Left forelimb (tissue), 1 donor: ENCODE measurements at places on chromosomes 4 and X.

GRCh38 chrX:69603566-69604194 is 12.2 kb upstream of the EDA start:
- no peak for DNase-seq

GRCh38 chr4:5972571-5972970 is 45.7 kb downstream of the C4orf50 start:
- peak; percentile 61 for DNase-seq

GRCh38 chr4:17173300-17173699 is 274.9 kb upstream of the LDB2 start:
- no peak for DNase-seq

DNA sequence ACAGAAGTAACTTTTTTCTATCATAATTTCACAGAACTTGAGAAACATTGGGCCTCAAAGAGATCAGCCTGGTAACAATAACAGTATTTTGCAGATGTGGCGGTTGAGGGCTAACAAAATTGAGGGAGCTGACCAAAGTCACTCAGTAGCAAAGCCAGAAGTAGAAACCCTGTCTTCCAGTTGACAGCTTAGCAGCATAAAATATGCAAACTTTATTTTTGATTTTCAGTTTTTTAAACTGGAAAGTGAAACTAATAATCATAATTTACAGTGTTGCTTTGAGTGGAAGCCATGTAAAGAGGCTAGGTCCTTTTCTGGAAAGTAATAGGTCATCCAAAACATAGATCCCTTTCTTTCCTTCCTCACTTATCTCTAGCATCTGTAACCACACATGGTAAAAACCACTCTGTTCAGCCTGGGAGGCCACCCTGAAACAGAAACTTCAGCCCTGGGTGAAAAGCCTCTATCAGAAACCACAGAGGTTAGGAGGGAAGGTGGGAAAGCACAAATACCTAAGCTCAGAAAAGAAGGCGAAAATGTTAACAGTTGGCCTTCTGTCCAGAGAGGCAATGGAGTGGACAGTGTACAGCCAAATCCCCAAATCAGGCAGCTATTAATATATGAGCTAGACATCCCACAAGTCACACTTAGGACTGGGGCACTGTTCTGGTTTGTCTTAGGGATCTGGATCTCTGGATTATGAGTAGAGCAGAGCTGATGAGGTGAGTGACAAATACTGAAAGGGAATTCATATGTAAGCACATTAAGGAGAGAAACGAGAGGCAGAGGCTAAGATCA is 61.1 kb upstream of the ARSJ start:
- no peak for DNase-seq

DNA sequence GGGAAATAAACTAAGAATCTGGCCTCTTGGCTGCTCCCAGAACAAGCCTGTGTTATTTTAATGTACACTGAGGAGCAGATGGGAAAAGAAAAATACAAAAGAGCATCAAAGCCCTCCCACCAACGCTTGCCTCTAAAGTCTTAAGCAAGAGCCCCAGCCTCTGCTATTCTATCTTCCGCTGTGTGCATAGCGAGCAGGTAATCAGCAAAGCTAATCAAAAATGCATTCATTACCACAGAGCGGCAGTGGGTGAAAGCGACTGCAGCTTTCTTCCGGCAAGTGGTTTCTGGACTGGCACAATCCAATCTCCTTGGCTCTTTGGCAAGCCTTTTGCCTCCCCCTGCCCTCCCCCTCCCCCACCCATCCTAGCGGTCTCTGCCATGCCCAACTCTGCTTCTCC is 13.5 kb upstream of the GRIA3 start:
- no peak for DNase-seq

- DNase-seq: no peak
Measured at GRCh38 chr4:108649863-108650211, 562 bp upstream of the OSTC start.

DNA sequence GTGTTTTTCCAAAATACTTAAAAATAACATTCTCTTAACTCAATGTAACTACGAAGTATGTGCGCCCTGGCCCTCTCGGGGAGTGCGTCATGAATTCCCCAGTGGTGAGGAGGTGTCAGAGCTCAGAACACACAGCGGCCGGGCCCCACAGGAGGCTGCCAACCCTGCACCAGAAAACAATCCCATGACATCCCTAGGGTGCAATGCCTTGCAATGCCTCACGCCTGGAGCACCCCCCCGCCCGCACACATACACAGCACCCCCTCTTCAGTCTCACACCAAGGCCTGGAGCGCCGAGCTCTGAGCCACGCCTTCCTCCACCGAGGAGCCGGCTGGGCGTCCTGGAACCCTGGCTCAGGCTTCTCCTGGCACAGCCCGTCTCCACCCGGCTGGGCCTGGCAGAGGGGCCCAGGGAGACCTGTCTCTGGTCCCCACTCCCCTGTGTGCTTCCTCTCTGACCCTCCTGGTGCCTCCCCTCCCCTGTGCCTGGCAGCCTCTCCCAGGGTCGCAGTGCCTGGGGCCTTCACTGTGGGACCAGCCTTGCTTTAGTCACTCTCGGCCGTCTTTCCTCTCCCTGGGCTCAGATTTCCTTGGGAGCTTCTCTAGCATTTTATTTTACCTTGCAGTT is 108.2 kb upstream of the ADRA2C start:
- DNase-seq: no peak

- no peak for DNase-seq
Measured at GRCh38 chrX:20952180-20952579, 422.0 kb upstream of the CNKSR2 start.

DNA sequence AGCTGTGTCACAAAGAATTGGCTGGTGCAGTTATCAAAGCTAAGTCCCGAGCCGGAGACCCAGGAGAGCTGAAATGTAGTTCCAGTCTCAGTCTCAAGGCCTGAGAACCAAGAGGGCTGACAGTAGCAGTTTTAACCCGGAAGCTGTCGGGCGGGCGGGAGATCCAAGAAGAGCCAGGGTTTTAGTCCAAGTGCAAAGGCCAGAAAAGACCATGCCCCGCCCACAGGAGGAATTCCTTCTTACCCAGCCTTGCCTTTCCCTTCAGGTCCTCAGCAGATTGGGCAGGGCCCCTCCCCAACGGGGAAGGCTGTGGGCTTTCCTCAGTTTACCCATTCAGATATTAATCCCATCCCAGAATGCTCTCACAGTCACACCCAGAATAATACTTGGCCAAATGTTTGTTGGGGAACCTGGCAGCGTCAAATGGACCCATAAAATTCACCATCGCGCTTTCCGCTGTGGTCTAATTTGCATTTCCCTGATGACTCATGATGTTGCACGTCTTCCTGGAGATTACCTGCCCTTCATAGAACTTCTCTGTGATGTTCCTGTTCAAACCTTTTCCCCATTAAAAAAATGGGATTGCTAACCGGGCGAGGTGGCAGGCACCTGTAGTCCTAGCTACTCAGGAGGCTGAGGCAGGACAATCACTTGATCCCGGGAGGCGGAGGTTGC is 16.2 kb downstream of the MAEA start:
- DNase-seq: no peak

GRCh38 chr4:80135702-80136058 is 61.6 kb upstream of the PRDM8 start:
- DNase-seq: no peak

GRCh38 chr4:187798385-187798784 is 197.2 kb upstream of the ZFP42 start:
- DNase-seq: no peak

DNA sequence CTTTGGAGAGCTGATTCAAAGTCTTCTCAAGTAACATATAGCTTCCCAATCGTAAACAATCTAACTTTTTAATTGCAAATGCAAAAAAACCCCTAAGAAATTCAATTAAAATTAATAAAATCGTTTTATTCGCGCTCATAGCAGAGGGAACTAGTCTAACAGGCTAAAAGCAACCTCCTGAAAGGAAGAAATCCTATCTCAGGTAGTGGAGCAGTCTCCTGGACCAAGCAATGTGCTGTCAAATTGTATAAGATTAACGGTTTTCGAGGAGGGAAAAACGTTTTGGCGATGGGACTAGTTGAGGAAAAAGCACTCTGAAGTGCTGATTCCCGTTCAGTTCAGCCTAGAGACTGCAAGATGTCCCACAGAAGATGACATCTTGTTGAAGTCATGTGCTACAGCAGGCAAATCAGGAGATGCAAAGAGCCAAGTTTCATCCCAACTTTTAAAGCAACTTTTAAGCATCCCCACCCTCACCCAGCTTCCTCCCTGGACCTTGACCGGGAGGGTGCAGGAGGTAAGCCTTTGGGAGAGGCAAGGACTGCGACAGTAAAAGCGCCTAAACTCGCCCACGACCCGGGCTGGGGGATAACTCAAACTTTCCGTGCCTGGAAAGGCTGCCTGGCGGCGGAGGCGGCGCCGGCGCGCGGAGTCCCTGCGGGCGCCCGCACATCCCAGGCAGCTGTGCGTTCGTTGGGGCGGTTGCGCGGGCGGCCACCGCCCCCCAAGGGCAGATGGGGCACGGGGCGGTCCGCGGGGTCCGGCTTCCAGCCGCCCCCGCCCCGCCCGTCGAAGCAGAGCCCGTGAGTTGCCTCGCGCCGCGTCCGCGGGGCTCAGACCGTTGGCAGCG is 784 bp downstream of the MAP7D3 start:
- DNase-seq: no peak
